ENCODE measurements at places on chromosomes 6 and 20. TPM values are rescaled to one million over a fixed set of nuclear protein-coding genes. Genes with fewer than 3 reads are reported as not detected.

DNA sequence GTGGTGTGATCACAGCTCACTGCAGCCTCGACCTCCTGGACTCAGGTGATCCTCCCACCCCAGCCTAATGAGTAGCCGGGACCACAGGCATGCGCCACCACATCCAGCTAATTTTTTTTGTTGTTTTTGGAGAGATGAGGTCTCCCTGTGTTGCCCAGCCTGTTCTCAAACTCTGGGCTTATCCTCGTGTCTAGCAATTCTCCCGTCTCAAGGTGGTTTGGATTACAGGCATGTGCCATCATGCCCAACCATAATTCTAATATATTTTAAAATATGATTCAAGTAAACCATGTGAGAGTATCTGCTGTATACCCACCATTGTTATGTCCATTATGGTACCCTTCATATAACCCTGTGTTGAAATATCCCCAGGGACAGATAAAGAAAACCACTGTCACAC, 60.3 kb upstream of the C20orf144 start:
- DNase-seq = no peak

Gene HAO1
- not detected for total RNA-seq

DNA sequence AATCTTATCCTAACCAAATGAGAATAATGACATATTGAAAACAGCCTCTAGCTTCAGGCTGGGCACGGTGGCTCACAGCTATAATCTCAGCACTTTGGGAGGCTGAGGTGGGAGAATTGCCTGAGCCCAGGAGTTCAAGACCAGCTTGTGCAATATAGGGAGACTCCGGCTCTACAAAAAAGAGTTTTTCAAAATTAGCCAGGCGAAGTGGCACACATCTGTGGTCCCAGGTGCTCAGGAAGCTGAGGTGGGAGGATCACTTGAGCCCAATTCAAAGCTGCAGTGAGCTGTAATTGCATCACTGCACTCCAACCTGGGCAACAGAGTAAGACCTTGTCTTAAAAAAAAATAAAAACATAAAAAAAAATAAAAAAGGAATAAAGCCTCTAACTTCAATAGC, 4.7 kb downstream of the TUBB2A start:
- DNase-seq = no peak

DNA sequence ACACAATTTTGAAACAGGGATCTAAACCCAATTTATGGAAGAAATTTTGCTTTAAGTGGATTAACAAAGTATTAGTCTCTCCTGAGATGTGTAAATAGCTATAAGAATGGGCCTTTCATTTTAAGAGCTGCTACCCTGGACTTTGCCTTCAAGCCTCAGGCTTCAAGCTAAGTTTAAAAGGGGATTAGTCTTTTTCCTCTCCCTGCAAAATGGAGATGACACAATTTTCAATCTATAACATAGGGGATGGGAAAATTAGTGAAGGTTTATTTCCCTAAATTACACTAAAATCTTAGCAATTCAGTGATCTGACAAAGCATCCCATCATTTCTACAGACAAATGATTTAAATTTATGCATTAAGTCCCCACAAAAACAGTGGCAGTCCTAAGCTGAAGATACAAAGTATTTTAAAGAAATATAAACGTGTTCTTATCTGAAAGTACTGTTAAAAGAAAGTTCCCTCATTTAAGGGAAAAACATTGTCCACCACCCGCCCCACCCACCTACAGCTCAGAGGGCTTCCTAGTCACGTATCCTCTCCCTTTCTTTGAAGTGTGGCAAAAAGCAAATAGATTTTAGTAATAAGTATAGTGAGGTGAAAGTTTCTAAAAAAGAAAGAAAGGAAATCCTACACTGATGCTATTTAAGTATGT, 14.5 kb downstream of the ARHGAP18 start:
- DNase-seq = no peak

Gene ERVFRD-1
- total RNA-seq = not detected

DNA sequence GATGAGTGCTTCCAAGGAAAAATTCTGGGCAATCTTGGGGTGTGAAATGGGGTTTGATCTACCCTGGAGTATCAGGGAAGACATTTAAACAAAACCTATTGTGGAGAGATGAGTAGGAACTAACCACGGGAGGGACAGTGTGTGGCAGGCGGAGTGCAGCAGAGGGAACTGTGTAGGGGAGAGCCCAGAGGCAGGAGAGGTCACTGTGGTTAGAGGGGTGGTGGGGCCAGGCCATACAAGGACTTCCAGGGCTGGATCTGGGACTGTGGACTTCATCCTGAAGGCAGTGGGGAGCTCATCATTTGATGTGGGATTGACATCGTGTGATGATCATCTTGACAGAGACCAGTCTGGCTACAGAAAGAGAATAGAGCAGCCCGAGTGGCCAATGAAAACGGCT, 89.0 kb downstream of the TOX2 start:
- DNase-seq = no peak

Gene PPP1R14C
- 0.40 TPM for total RNA-seq

DNA sequence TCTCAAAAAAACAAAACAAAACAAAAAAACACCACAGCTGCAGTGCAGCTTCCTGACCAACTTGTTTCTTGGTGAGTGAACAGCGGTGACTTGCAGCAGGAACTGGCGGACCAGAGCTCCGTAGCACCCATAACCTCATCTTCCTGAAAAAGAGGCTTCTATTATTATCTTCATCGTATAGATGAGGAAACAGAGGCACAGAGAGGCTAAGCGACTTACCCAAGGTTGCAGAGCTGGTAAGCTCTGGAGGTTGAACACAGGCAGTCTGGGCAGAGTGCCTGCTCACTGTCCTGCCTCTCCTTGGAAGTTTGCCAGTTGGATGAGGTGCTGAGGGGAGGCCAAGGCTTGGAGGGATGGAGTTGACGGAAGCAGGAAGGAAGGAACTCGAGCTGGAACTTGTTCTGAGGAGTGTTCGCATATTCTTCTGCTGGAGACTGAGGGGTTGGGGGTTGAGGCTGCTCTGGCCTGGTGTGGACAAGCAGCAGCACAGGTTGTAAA, 47.9 kb upstream of the CCDC167 start:
- DNase-seq = no peak

DNA sequence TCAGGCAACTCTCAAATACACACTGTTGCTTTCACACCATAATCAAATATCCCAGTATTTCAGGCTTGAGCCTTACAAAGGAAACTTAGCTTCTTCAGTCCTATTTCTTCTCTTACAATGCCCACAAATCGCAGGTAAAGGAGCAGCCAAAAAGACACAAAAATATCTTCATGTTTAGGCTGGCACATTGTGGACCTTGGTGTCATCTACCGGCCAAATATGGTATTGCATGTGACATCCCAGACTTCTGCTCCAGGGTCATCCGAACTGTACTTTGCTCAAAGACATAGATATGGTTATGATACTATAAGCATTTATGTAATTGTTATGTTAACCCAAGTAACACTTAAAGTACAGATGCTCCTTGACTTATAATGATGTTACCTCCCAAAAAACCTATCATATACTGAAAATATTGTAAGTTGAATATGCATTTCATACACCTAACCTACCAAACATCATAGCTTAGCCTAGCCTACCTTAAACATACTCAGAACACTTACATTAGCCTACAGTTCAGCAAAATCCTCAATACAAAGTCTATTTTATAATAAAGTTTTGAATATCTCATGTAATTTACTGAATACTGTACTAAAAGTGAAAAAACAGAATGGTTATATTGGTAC, 4.6 kb downstream of the OR2H2 start:
- no peak for DNase-seq

GRCh38 chr6:69894578-69895347, 28.4 kb downstream of the COL19A1 start:
- no peak for DNase-seq

- DNase-seq = no peak
Measured at GRCh38 chr20:38997622-38998021, 35.5 kb downstream of the DHX35 start.

Measured in ovary (tissue), 10 donors.